ENCODE measurements at places on chromosomes 12 and 14. TPM values are rescaled to one million over a fixed set of nuclear protein-coding genes. Genes with fewer than 3 reads are reported as not detected.

GRCh38 chr12:69655616-69656340 is 43.3 kb downstream of the BEST3 start:
- no peak for DNase-seq

The CYP27B1 gene
- 1.4 TPM for total RNA-seq

The KSR2 gene
- total RNA-seq = not detected

The MSI1 gene
- total RNA-seq = not detected

- DNase-seq = no peak
These were observed 34.0 kb downstream of the KCNMB4 start for GRCh38 chr12:70400124-70400523.

DNA sequence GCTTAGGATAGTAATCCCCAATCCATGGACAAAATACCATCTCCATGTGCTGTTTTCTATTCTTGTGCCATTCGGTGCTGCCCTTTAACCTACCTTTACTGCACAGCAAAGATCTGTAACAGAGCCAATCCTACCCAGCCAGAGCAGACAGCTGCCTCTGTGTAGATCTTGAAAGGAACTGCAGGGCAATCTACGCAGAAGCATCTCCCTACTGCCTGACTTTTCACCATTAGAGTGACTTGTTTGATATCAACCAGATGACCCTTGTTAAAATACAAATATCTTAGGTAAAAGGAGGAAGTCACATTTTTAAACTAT is 33.9 kb upstream of the PPM1A start:
- DNase-seq = no peak

The GALNT4 gene
- 7.3 TPM for total RNA-seq

Measured in naive thymus-derived CD8-positive, alpha-beta T cell (primary cell).